ENCODE measurements at places on chromosomes 4 and X.
A peak's percentile ranks its signal among the peaks of the same experiment; 100 is the strongest.

GRCh38 chr4:159197885-159198269 lies 95.0 kb downstream of the RAPGEF2 start:
- no peak for DNase-seq

GRCh38 chrX:134641346-134641745 lies 16.9 kb downstream of the PLAC1 start:
- DNase-seq: no peak

DNA sequence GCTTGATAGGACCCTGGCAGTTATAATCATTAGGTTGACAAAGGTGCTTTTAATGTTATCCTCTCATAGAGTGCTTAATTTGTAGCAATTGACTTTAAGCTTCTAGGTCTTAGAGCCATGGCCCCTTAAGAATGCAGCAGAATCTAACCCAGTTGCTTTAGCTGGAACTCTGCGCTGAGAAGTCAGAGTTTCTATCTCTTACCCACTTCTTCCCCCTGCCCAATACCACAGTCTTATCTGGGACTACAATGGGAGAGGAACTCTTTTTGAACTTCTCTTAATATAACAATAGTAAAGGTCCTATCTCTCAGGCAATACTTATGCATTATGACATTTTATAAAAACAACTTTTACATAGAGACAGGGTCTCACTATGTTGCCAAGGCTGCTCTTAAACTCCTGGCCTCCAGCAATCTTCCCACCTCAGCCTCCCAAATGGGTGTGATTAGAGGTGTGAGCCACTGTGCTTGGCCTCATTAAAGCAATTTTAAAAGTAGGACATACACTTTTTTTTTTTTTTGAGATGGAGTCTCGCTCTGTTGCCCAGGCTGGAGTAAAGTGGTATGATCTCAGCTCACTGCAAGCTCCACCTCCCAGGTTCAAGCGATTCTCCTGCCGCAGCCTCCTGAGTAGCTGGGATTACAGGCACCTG lies 1.8 kb downstream of the TLR10 start:
- DNase-seq: no peak

DNA sequence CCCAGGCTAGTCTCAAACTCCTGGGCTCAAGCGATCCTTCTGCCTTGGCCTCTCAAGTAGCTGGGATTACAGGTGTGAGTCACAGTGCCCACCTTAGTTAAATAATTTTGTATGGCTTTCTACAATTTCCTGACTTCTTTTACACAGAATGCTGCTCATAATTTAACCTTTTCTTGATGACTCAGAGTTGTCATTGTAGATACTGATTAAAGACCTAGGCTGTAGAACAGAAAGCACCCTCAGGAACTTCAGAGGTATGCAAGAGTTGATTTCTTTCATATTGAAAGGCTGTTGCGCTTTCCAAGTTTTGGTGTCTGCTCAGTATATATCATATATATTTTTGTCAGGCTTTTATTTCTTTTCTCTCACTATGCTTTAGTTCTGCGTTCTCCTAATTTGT lies 21.1 kb upstream of the GPR34 start:
- no peak for DNase-seq

DNA sequence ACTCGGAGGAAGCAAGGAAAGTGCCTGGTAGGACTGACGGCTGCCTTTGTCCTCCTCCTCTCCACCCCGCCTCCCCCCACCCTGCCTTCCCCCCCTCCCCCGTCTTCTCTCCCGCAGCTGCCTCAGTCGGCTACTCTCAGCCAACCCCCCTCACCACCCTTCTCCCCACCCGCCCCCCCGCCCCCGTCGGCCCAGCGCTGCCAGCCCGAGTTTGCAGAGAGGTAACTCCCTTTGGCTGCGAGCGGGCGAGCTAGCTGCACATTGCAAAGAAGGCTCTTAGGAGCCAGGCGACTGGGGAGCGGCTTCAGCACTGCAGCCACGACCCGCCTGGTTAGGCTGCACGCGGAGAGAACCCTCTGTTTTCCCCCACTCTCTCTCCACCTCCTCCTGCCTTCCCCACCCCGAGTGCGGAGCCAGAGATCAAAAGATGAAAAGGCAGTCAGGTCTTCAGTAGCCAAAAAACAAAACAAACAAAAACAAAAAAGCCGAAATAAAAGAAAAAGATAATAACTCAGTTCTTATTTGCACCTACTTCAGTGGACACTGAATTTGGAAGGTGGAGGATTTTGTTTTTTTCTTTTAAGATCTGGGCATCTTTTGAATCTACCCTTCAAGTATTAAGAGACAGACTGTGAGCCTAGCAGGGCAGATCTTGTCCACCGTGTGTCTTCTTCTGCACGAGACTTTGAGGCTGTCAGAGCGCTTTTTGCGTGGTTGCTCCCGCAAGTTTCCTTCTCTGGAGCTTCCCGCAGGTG lies 637 bp downstream of the AR start:
- peak; percentile 6 for DNase-seq

Measured in HCEC 1CT (cell line).